ENCODE measurements at places on chromosomes 2 and 18.

DNA sequence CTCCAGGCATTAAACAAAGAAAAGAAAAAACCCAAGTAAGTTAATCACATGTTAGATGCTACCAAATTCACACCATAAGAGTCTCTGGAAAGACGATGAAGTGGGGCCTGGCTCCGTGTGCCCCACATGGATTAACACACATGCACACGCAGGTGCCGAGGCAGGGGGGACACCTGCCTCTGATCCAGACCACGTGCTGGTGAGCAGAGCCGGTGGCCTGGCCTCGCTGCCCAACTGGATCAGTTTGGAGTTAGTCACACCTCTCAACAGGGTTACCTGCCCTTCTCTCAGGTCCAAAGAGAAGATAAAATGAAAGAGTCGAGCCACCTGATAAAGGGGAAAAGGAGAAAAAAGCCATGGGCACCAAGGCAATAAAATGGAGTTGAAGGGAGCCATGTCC is 40.5 kb downstream of the MRPL35 start:
- DNase-seq: no peak

GRCh38 chr2:42777883-42778805 is 14.2 kb upstream of the OXER1 start:
- no peak for DNase-seq

GRCh38 chr18:75041586-75041985 is 167.4 kb downstream of the PTGR3 start:
- DNase-seq: peak; percentile 13

GRCh38 chr2:101089942-101090799 is 61.0 kb downstream of the TBC1D8 start:
- DNase-seq: no peak

DNA sequence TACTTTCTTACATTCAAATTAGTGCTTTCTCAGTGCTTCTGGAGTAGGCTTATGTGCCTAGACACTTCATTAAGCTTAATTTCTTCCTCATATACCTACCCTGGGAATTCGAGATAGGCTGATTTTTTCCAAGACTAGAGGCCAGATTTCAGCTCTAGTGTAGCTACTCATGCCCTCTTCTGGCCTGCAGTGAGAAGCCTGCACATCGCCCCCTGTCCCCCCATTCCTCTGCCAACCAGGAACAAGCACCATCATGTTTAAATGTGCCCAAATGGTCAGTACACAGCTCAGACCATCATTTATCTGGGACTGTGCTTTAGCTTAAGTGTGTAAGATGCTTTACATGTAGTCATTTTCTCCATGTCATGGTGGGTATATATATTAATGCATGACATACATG is 1218.8 kb upstream of the LRRTM1 start:
- no peak for DNase-seq

- no peak for DNase-seq
Measured at GRCh38 chr2:137847443-137847842, 116.8 kb upstream of the HNMT start.

DNA sequence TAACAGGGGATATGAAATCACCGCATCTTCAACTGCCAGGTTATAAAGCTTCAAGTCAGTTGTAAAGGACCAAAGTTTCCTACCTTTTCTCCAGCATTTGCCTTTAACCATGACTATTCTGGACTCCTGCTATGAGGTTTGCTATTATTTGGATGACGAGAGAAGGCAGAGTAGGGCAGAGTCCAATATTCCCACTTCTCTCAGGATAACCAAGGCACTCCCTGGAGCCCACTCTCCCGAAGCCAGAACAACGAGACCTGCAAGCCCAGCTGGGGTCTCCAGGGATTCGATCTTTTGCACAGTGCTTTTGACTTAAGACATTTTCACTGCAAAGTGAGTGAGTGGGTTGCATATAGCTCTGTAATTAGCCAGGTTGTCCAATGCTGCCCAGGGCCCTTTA is 77.1 kb upstream of the ZNF397 start:
- no peak for DNase-seq

GRCh38 chr18:47997338-47997780 is 66.9 kb upstream of the SMAD2 start:
- no peak for DNase-seq

DNA sequence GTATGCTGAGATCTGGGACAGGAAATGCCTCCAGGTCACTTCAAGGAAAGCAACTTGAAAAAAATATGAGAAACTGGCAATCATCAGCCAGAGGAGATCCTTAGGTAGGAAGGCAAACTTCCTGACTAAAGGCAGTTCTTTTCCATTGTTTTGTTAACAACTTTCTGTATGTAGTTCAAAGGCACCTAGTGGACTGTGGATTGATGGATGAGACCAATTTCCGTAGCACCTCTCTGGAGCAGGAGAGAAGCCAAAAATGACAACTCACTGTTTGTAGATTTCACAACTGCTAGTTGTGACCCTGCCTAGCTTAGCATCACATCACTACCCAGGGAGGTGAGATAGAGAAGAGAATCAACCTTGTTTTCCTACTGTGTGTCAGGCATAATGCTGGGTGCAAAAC is 21.8 kb upstream of the NOSTRIN start:
- DNase-seq: no peak

DNA sequence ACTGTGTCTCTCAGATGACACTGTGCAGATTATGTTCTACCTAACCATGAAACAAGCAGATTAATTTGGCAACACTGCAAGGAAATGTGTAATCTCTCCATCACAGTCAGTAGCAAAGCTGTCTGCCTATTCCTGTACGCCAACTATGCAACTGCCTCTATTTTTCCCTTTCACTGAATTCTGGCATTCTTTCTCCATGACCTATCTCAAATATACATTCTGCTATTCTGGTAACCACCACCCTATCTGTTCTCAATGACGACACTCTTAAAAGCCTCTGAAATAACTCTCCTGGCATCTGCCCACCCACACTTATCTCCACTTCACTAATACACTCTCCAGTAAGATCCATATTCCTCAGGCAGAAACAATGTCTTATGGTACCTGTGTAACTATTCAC is 78.7 kb downstream of the ABCA12 start:
- DNase-seq: no peak

DNA sequence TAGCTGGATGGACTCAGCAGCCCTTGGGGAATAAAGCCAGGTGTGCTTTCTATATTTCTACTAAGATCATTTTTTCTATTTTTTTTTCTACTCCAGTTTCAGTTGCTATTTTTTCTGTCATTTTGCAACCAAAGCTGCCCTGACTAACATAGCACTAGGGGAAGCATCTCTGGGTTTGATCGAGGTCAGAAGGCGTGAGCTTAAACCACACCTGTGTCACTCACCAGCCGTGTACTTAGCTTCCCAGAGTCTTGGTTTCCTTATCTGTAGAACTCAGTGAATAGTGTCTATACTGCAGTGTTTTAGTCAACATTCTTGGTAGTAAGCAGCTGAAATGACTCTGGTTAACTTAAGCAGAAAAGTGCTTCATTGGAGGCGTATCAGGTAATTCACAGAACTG is 489.6 kb upstream of the SPRED2 start:
- no peak for DNase-seq

DNA sequence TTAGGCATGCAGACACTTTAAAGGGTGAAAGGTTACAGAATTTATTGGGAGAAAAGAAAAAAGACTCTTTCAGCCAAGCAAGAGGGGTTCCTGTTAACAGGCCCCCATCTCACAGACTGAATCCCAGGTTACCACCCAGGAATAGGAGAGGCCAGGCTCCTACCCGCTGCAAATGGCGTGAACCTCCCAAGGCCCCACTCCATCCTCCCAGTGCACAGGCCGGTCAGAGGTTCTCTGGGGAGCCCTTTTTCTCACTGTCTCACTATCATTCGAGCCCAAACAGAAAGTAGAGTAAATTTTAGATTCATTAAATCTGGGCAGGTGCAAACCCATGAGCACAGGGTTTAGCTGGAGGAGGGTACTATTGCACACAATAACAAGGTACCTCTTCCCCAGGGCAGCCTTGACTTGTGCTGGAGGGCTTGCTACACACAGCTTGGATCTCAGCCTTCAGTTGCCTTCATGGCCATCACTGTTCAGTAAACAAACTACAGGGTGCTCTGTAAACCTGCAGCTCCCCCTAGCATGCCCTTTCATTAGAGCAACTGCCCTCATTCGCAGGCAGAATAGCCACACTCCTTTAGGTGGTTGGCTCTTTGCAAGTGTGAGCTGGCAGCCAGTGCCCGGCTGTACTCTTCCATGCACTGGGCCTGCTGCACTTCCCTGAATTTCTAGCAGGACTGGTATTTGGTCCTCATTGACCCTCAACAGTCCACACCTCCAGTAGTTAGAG is 7.3 kb upstream of the PLEK start:
- DNase-seq: peak; percentile 43

All from HAP-1 (cell line).